ENCODE measurements at places on chromosomes 1 and 21. TPM values are rescaled to one million over a fixed set of nuclear protein-coding genes. Genes with fewer than 3 reads are reported as not detected.

Gene NBPF6
- not detected for total RNA-seq

Gene DYNLT5
- not detected for total RNA-seq

Gene CCDC27
- not detected for total RNA-seq

DNA sequence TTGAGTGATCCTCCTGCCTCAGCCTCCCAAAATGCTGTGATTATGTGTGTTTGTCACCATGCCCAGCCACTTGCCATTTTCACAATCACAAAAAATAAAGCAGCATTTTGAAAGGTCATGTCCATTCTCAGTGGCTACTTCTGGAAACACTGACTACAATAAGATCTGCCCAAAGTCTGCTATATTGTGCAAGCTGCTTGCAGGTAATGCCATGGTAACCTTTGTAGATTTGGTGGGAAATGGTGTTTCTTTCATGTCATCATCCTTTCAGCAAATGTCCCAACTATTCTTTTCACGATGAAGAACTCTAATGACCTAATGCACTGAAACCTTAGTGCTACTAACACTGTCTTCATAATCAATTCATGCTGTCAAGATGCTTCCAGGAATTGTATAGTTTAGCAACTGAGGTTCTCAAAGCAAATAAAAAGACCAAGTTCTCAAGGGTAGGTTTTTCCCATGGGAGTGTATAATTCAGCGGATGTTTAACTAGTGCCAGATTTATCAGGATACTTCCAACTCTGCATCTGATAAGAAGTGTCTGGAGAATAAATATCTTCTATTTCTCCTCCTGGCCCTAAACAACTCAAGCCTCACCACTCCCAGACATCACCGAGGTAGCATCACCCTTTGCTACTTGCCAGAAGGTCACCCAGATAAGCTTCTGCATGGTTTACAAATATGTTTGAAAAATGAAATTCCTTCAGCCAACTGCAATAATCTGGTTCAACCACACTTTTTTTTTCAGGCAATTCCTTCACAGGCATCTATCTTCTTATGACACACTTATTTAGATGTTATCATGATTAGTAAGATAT is 132.0 kb upstream of the ZC3H11B start:
- no peak for DNase-seq
- no peaks in the 10 kb centered on the region for H3K4me1 ChIP-seq

DNA sequence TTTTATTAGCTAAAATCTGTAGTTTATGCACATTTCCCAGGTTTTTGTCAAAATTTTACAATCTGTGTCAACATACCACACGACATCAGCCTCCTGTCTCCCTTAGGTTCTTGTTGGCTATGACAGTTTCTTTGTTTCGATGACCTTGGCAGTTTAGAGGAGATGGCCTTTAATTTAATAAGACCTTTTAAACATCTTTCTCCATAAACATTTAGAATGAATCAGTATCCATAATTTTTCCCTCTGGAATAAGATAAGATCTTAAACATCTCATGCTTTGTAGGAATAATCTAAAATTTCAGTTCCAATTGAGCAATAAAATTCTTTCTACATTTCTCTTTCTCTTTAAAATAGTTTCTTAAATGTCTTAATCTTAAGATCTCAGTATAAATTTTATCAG is 28.7 kb upstream of the DYRK1A start:
- DNase-seq = no peak
- no peaks in the 10 kb centered on the region for H3K36me3 ChIP-seq
- no peak overlapping the region for H3K27ac ChIP-seq
- no peaks in the 10 kb centered on the region for H3K4me1 ChIP-seq

- no peaks in the 10 kb centered on the region for H3K4me1 ChIP-seq
- no peak overlapping the region for H3K27ac ChIP-seq
- H3K36me3 ChIP-seq = no peaks in the 10 kb centered on the region
- H3K27me3 ChIP-seq = no peaks in the 10 kb centered on the region
- DNase-seq = no peak
Measured at GRCh38 chr1:202078241-202078640, 44.5 kb upstream of the GPR37L1 start.

DNA sequence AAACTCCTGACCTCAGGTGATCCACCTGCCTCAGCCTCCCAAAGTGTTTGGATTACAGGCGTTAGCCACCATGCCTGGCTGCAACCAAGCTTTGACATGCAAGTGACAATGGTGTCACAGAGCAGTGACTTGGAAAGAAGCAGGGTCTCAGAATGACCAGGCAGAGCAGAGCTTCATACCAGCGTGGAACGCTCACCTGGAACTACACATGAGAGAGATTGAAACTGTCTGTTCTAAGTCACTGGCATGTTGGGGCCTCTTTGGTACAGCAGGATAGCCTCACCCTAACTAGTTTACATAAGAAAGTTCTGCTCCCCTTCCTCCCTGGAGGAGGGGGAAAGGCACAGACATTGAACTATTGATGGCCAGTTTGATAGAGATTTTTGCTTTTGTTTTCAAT is 47.5 kb upstream of the ITPKB start:
- no peaks in the 10 kb centered on the region for H3K36me3 ChIP-seq
- DNase-seq = no peak
- H3K4me3 ChIP-seq = no peak overlapping the region

DNA sequence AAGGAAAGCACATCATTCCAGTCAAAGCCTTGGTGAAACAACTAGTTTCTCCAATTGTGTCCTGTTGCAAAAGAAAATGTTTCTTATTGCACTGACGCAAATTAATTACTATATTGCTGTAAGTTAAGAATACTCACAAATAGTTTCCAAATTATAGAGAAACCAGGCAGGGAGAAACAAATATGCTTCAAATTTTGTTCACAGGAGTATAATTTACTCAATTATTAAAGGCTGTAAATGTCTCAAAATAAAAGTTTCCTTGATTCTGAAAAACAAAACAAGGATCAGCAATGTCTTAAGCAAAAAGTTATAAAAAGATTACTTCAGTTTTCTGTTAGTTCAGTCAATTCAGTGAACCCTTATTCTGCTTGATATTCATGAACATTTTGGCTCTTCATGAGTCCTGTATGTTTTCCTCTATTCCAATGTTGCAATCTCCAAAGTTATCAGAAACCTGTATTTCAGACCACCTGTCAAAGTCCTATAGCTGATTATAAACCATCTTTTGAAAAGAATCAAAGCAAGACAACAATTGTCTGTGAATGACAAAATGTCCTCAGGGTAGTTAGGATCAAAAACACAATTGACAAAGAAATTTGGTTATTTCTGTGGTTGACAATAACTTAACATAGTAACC is 11.7 kb upstream of the SYPL2 start:
- H3K4me3 ChIP-seq = no peak overlapping the region
- DNase-seq = no peak
- H3K27me3 ChIP-seq = no peaks in the 10 kb centered on the region
- H3K27ac ChIP-seq = no peak overlapping the region
- no peaks in the 10 kb centered on the region for H3K4me1 ChIP-seq
- H3K36me3 ChIP-seq = no peaks in the 10 kb centered on the region

- H3K4me1 ChIP-seq = no peaks in the 10 kb centered on the region
- H3K27ac ChIP-seq = no peak overlapping the region
- no peaks in the 10 kb centered on the region for H3K27me3 ChIP-seq
- no peak for DNase-seq
- no peaks in the 10 kb centered on the region for H3K36me3 ChIP-seq
Measured at GRCh38 chr1:82486468-82486867, 685.7 kb downstream of the ADGRL2 start.

DNA sequence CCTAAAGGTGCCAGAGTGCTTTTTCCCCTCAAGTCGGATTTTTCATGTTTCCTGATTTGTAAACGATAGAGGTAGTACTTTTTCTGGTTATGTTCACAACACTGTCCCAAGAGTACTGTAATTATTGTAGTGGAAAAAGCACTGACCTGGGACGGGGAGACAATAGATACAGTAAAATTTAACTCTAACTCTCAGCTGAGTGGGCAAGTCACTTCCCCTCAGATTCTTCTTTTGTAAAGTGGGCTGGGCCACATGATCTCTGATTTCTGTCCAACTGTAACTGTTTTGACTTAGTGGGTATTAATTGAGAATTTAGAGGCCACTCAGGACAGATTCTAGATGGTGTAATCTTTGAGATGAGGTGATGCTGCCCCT is 19.1 kb downstream of the MARCKSL1 start:
- peaks cover 14% of the 10 kb centered on the region for H3K36me3 ChIP-seq
- no peaks in the 10 kb centered on the region for H3K27me3 ChIP-seq
- H3K4me3 ChIP-seq = no peak overlapping the region
- H3K4me1 ChIP-seq = peaks cover 20% of the 10 kb centered on the region

DNA sequence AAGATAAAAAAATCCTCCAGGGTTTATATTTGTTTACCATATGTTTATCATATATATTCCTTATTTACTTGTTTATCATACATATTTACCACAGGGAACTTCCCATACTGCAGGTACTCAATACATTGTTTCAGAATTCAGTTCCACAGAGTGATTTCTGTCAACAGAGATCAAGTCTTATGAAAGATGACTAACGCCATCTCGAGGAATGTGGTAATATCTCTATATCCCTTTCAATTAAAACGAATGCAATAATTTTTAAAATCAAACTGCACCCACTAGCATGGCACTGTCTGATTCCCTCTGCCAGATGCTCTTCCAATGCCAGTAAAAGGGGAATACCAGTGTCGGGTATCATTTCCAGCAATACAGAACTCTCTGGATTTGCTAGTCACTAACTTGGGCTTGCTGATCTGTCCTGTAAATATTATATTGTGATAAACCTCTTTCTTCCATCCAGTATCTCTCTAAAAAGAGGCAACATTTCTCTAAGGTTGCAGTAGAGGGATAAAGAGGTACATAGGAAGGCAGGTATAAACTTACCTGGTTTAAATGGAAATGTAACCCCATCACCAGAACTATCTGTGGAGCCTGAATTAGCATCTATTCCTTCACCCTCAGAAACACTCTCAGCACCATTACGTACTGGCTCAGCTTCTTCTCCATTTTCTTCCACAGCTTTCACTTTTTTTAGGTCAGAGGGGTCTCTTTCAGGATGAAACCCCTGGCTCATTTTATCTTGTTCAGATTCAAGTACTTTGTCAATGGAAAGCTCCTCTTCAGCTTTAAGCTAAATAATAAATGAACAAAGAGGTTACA is 112.3 kb upstream of the HP1BP3 start:
- H3K27ac ChIP-seq = no peak overlapping the region
- DNase-seq = no peak
- H3K27me3 ChIP-seq = no peaks in the 10 kb centered on the region
- no peak overlapping the region for H3K4me3 ChIP-seq
- no peaks in the 10 kb centered on the region for H3K4me1 ChIP-seq
- no peaks in the 10 kb centered on the region for H3K36me3 ChIP-seq

DNA sequence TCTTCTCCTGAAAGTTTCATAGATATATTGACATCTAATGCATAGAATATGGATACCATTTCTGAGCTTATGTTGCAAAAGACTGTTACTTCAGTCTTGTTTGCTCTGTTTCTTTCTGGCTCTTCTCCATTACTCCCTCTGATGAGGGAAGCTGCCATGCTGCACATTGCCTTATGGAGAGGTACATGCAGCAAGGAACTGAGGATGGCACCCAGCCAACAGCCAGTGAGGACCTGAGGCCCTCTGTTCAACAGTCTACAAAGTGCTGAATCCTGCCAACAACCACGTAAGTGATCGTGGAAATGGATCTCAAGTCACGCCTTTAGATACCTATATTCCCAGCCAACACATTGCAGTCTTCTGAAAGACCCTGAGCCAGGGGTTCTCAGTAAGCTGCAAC is 66.6 kb upstream of the ADAMTS5 start:
- no peak for DNase-seq
- H3K36me3 ChIP-seq = no peaks in the 10 kb centered on the region
- no peaks in the 10 kb centered on the region for H3K4me1 ChIP-seq
- H3K27ac ChIP-seq = no peak overlapping the region
- H3K4me3 ChIP-seq = no peak overlapping the region
- no peaks in the 10 kb centered on the region for H3K27me3 ChIP-seq

Data from CD8-positive, alpha-beta memory T cell (primary cell).